ENCODE measurements at places on chromosomes 5 and 9.

DNA sequence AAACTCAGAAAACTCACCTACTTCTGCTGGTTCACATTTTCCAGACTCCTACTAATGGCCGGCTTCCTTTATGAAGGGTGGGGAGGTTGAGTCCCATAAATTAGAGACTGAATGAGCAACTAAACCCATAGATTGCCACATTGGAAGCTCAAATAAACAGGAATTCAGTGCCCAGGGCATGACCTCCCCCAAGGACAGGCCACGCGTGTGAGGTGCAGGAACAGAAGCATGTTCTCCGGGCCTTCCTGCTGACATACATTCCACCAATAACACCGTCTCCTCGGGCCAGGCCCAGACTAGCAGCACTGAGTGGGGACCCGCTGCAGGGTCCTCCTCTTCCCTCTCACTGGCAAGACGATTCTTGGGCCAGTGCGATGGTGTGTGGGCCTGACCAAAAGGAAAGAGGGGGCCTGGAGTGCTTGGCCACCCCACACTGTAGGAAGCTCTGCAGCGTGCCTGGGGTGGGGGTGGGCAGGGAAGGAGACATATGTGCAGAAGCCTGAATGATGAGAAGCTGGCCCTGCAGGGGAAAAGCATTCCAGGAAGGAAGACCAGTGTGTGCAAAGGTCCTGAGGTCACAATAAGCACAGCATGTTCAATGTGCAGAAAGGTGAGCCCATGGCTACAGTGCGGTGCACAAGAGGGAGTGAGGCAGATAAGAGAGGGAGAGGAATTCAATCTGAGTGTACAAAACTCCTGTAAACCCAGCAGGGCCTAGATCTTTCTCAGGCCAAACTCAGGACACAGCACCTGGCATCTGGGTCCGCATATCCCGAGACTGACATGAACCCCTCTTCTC is 12.0 kb downstream of the PTGES start:
- DNase-seq = no peak

DNA sequence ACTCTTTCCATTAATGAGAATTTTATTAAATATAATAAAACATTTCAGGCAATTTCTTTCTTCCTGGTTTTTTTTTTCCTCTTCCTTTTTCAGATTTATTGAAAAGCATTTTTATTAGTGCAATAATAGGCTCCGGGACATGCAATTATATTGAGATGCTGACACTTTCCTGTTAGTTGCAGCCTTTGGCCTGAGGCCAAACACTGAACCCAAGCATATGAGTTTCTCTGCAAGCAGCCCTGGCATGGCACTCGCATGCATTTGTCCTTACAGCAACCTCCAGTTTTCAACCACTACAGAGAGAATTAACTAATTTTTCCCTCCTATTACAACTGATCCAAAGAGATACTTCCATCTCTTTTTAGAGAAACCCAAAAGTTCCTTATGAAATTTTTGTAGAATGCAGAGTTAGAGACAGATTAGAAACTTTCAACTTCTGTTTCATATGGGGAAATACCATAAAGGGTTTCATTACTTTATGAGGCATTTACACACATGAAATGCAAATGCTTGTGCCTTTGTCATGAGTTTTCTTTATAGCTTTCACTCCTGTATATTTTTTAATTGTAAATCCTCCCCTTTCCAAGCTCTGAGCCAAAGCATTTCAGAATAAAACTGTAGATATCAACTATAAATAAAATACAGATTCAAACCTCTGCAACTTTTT is 183.0 kb downstream of the CETN3 start:
- no peak for DNase-seq

GRCh38 chr5:72947498-72947897 is 8.3 kb upstream of the FCHO2 start:
- no peak for DNase-seq

GRCh38 chr5:40571729-40572128 is 108.0 kb upstream of the PTGER4 start:
- no peak for DNase-seq

- no peak for DNase-seq
These were observed 146.9 kb upstream of the DMRT1 start for GRCh38 chr9:694403-695154.

DNA sequence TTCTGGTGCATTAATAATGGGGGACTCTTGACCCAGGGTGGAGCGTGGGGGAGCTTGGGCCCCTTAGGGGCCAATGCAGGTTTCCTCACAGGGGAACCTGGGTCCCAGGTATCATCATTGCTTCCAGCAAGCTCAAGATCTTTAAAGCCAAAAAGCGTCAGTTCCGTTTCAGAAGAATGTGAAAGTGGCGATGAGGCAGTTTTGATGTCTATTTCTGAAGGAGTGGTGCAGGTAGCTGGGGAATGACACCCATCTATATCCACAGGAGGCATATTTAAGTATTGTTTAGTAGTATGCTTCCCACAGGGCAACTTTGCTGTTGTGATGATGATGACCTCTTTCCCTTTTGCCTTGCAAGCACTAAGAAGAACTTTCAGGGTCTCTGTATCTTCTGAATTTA is 10.8 kb downstream of the ANKRD34B start:
- no peak for DNase-seq

- no peak for DNase-seq
These were observed 90.5 kb downstream of the ANKH start for GRCh38 chr5:14781106-14781505.

DNA sequence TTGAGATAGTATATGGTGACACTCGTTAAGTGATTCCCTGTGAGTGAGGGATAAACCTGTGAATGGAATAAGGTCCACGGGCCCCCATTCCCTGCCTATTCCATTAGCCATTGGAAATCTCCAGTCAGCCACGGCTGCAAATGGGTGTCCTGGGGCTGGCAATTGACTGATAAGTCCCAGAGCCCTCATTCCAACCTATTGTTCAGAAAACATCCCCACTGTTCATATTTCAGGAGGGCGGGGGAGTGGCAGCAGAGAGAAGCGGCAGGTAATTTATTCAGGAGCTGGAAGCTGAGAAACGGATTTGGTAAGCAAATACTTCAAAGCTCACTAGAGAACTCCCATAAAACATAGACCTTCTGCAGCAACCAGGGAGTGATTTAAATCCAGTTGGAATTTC is 42.0 kb downstream of the TMEM174 start:
- DNase-seq = no peak

DNA sequence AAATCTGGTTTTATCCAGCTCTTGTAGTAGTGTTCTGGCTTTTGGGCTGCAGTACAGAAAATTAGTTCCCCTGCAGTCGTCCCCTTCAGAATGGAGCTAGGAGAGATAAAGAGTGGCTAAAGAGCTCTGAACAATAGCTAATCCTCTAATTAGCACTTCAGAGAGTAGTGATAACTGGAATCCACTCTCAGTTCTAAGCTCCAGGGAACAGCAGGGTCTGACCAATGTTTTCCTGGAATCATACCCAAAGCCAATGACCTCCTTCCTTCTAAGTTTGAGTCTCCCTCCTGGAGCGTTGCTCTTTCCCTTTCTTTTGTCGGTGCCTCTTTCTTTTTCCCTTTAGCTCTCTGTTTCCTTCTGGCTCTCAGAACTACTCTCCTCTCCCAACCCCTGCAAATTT is 47.4 kb downstream of the MFAP3 start:
- no peak for DNase-seq

DNA sequence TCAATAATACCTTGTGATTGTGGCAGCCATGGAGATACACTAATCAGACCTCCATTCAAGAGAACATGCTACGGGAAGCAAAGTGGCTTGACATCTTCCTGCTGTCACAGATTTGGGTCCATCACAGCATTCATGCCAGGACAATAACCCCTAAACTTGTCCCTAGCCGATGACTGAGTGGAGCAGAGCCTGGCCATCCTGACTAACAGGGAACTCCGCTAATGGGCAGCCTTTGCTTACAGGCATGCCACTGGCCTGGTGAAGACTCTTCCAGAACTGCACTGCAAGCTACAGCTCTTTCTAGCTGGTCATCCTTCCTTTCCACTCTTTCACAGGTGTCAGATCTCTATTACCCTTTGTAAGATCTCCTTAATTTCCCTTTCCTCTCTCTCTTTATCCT is 16.0 kb downstream of the FAM174A start:
- DNase-seq = no peak

- no peak for DNase-seq
These were observed 62.0 kb downstream of the MACROH2A1 start for GRCh38 chr5:135337064-135337463.

- DNase-seq = no peak
These were observed 73.6 kb upstream of the ADAMTS16 start for GRCh38 chr5:5066276-5067186.

DNA sequence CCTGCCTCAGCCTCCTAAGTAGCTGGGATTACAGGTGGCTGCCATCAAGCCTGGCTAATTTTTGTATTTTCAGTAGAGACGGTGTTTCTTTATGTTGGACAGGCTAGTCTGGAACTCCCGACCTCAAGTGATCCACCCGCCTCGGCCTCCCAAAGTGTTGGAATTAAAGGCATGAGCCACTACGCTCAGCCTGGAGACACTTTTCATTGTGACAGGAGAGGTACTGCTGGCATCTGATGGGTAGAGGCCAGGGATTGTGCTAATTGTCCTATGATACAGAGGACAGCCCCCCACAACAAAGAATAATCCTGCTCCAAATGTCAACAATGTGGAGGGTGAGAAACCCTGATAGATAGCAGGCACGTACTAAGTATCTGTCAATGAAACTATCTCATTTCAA is 91.3 kb upstream of the SLC25A48 start:
- DNase-seq = no peak

DNA sequence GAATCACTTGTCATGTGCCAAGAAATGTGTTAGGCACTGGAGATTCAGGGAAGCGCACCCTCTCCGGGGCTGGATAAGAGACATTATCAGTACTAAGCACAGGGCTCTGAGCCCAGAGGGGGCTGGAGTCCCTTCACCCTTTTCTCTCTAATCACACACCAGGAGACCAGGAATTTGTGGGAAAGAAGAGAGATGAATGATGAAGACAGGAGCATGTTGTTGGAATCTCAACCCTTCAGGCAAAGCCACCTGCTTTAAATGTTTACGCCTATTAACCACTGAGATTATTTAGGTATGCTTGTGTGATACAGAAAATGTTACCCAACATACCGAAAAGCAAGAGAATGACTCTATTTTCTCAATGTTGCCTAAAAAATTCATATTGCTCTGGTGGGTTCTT is 119.8 kb downstream of the ENTREP1 start:
- DNase-seq = no peak

DNA sequence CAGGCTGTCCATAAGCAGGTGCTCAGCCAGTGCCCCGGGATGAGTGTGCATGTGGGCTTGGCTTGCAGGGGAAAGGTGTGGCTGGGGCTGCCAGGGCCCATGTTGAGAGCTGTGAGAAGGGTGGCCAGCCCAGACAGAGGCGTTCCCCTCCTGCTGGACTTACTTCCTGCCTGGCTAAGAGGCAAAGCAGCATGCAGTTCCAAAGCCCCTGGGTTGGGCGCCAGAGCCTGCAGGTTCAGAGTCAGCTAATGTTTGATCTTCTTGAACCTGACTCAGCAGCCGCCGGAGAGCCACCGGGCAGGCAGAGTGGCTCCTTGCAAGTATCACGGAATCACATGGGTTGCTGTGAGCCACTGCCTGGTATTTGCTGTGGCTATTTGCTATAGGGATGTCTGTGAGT is 168.4 kb upstream of the MAP1B start:
- no peak for DNase-seq

- no peak for DNase-seq
These were observed 39.6 kb downstream of the PCDHGC5 start for GRCh38 chr5:141528291-141528984.

- DNase-seq = no peak
These were observed 11.5 kb upstream of the STK32A start for GRCh38 chr5:147223343-147223742.

DNA sequence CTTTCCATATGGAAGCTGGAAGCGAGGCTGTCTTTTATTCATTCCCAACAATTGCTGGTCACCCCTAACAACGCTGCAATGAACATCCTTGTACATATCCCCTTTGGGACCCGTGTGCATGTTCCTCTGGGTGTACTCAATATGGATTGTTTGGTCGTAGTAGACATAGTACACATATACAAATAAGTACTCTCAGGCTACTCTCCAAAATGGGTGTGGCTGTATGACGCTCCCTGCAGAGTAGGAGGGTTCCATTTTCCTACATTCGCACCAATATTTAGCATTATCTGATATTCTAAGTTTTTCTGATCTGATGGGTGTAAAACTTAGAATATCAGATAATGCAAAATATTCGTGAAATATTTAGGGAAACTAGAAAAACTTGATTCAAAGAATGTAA is 23.2 kb upstream of the NAA35 start:
- DNase-seq = no peak

GRCh38 chr5:109485030-109485429 is 75.3 kb upstream of the PJA2 start:
- DNase-seq = no peak

DNA sequence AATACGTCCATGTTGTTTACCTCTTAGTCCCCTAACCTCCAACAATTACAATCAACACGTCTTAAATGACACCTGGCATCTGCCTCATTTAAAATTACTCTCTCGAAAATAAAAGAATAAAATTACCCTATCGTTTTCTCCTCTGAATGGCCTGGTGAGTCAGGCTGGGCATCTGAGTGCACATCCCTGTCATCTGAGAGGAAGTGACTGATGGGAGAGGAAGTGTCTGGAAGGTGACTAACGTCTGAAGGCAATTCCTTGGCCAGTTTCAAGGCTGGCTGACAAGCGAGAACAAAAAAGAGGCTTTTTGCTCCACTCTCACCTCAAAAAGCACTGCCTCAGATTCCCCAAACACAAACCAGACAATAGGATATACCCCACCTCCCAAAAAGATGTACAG is 57.7 kb downstream of the MAPKAP1 start:
- DNase-seq = no peak

- DNase-seq = no peak
These were observed 139.9 kb downstream of the PIP5K1B start for GRCh38 chr9:68844631-68845612.

- DNase-seq = no peak
These were observed 103.3 kb downstream of the FBXL17 start for GRCh38 chr5:108278285-108279240.

GRCh38 chr5:159582756-159583541 is 252.7 kb upstream of the IL12B start:
- DNase-seq = no peak

GRCh38 chr9:137959641-137960411 is 82.2 kb downstream of the CACNA1B start:
- no peak for DNase-seq

GRCh38 chr5:177294632-177295031 is 8.9 kb downstream of the RAB24 start:
- no peak for DNase-seq

DNA sequence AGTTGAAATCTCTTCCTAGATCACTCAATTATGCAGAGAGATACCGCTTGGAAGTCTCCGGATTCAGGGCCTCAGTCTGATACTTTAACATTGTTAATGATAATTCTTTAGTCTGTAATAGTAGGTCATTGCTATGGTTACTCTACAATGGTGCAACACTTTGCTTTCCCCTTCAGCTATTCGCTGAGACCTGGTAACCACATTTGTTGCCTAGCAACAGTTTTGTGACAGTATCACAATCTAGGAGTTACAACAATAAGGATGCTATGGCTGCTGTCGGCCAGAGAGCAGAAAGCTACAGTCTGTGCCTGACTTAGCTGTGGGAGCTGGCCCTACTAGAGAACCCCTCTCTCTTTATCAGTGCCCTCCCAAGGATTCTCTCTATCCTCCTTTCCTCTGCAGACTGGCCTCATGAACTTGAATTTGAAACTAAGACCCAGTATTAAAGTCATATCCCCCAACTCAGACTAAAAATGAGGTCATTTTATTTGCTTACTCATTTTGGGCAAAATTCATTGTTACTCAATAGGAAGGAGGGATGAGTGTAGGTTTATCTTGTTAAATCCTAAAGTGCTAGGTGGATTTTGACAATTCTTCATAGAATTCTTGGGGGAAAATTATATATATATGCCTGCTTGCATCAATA is 39.3 kb downstream of the NR2F1 start:
- DNase-seq = no peak

Data from stimulated activated CD4-positive, alpha-beta T cell treated with anti-CD3 and anti-CD28 coated beads, Interleukin-1b, Interleukin-23, amount 100 ng/mL, for 1 hour (primary cell).